ENCODE measurements at places on chromosomes 5 and 9.

DNA sequence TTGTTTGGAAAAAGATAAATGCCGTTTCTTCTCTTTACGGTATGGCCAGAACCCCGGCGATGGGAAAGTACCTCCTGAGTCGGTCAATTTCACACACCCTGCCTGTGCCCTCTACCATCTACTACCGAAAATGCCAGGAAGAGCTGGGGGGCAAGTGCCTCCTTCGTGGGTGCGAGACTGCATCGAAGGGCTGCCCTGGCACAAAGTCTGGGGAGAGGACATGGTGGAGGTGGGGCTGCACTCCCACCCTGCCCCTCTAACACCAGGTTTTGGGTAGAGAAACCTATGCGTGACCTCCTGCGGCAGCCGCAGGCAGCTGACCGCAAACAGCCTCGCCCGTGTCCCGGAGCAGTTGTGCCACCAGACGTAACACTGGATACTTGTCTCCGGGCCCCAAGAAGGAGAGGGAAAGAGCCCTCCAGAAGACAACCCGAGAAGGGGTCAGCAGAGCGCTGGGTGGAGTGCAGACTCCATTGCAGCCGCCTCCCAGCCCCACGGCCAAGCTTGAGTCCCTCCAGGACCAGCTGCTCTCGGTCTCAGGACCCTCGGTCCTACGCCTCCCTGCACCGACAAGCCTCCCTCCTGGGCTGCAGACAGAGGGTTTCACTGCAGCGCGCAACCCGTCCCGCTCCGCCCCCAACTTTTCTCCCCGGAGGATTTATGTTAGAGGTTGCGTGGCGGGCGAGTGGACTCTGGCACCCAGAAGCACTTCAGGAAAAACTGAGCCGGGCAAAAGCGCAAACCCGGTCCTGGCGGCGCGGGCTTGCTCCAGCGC lies 823 bp upstream of the PRDM6 start:
- no peak for DNase-seq

DNA sequence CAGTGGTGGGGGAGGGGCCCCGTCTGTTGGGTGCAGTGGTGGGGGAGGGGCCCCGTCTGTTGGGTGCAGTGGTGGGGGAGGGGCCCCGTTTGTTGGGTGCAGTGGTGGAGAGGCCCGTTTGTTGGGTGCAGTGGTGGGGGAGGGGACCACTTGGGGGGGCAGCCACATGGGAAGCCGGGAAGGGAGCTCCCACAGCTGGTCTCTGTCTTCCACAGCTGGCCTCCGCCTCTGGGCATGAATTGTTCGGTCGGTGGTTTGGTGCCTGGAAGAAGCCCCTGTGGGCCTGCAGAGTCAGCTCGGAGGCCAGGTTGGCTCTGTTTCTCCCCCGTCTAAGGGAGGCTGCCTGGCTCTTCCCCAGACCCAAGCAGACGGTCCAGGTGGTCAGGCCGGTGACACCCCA lies 69.3 kb downstream of the COL5A1 start:
- no peak for DNase-seq

GRCh38 chr9:2217540-2217939 lies 202.4 kb downstream of the SMARCA2 start:
- no peak for DNase-seq

- DNase-seq = no peak
These were observed 52.7 kb downstream of the ABHD17B start for GRCh38 chr9:71858102-71858798.

DNA sequence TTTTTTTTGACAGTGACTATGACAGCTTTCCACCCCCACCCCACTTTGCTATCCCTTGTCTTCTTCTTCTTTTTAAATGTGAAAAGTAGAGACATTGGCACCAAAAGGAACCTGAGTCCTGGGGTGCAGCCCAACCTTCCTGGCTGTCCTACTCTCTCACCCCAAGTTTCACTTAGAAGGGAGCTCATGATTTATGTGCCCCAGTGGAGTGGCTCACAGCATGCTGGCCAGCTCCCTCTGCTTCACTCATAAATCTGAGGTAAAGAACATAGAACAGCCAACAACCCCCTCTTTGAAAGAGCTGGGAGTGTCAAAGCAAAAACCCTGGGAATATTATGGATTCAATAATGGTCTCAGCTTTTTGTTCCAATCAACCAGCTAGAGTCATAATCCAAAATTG lies 196.3 kb upstream of the DAPK1 start:
- DNase-seq = no peak

GRCh38 chr5:75412111-75412990 lies 75.3 kb downstream of the HMGCR start:
- no peak for DNase-seq

DNA sequence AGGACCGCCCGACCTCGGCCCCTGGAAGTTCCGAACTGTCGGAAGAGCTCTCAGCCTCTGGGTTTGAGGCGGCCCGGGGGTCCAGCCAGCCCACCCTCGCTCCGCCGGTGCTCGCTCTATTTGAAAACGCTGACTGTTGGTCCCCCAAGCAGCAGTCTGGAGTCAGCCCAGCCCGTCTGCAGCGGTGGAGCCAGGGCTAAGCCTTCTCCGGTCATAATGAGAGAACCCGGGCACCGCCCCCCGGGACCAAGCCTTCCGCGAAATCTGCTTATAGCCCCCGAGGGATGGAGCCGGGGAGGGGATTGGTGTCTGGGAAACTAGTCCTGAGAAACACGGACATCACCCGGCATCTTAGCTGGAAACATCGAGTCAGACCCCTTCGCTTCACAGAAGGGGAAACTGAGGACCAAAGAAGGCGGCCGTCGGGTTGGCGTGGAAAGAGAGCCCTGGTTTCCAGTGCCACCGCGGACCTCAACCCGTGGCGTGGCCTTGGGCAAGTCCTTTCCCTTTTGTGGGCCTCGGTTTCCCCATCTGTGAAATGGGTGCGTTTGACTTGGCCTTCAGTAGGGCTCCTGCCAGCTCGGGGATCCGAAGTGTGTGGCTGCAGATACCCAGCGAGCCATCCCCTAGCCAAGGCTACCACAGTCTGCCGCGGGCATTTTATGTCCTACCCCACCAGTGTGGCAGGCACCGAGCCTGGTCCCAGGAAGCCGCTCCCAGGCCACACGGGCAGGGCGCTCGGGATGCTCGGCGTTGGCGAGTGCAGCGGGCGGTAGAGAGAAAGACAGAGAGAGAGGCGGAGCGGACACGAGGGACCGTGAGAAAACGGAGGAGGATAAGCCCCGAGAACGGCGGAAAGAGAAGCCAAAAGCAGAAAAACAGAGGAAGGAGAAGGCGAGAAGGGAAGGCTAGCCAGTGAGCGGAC lies 857 bp downstream of the ADAM19 start:
- no peak for DNase-seq

DNA sequence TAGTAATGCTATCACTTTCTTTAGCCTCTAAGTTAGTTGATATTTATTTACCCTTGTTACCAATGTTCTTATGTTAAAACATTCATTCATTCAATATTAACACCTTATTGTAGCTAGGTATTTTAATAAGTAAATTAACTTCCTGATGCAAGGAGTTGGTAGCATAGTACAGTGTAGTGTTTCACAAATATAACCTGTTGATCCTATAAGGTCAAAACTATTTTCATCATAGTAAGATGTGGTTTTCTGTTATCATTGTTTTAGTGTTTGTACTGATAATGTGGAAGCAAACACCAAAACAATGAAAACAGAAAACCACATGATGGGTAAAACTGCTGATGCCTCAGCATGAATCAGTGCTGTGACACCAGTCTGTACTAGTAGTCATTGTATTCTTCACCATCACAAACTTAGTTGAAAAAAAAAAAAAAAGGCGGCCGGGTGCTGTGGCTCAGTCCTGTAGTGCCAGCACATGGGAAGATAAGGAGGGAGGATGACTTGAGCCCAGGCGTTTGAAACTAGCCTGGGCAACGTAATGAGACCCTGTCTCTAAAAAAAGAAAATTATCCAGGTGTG lies 36.5 kb downstream of the ZCCHC7 start:
- DNase-seq = no peak

- DNase-seq = no peak
These were observed 669.1 kb upstream of the CDH6 start for GRCh38 chr5:30524428-30524827.

DNA sequence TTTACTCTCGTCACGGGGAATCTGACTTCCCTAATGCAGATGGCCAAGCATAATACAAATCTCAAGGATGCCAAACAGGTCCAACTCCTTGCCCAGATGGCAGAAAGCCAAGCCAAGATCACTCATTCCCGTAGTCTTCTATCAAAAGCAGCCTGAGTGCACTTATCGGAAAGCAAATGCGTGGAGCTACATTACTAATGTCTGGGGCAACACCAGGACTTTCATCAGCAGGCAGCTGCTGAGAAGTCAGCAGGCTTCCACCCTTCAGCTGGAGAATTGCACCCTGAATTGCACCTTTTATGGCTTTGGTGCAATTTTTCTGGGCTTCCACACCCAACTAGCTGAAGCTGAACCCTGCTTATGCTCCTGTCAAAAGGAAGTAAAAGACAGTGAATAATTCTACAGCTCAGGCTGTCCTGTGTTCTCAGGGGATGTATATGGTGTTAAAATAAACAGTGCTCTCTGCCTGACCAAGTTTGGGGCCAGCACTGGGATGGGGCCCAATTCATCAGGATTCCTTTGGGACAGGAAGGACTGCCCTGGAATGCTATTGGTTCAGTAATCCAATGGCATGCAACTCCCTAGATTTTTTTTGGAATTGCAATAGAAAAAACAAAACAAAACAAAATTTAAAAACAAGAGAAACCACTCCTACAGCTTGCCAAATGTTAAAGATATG lies 92.6 kb downstream of the DPYSL3 start:
- DNase-seq = no peak

- no peak for DNase-seq
These were observed 244.4 kb downstream of the CD180 start for GRCh38 chr5:66952153-66952552.

DNA sequence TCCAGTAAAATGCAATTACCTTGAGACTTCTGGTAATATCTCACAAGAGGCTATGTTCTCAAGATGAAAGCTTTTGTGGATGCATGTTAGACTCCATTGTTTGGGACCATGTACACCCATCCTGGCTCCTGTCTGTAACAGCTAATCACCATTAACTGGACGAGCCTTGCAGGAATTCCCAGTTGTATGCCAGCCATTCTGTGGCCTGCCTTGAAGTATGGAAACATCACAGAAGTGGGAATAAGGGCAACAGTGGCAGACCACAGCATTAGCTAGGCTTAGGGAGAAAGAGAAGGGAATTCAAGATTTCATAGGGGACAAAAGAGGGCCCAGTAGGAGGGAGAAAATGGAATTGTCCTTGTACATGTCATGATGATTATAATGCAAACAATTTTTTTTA lies 79.0 kb downstream of the RORB start:
- DNase-seq = no peak

DNA sequence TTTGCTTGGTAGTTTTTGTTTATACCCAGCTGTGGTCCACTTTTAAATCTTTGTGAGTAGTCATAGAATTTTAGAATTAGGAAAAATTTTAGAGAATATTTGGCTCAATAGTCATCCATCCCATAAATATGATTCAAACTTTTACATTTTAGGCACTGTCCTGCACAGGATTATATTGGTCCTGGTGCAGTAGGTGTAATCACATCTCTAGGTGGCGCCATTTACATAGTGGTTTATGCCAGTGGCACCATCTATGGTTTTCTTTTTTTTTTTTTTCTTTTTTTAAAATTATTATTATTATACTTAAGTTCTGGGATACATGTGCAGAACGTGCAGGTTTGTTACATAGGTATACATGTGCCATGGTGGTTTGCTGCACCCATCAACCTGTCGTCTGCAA lies 260.7 kb upstream of the KCNN2 start:
- no peak for DNase-seq

- DNase-seq = no peak
These were observed 199.5 kb upstream of the DMRT1 start for GRCh38 chr9:642014-642413.

GRCh38 chr9:28927691-28928090 lies 1354.4 kb upstream of the C9orf72 start:
- DNase-seq = no peak

GRCh38 chr5:139108063-139108824 lies 89.9 kb downstream of the SIL1 start:
- no peak for DNase-seq

- DNase-seq = no peak
These were observed 247.4 kb downstream of the CDH9 start for GRCh38 chr5:26791021-26791420.

DNA sequence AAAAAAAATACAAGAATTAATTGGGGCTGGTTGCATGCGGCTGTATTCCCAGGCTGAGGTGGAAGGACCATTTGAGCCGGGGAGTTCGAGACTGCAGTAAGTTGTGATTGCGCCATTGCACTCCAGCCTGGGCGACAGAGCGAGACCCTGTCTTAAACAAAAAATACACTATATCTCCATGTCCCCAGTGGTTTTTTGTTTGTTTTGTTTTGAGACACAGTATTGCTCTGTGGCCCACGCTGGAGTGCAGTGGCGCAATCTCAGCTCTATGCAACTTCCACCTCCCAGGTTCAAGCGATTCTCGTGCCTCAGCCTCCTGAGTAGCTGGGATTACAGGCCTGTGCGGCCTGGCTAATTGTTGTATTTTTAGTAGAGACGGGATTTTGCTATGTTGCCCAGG lies 1.2 kb downstream of the COQ4 start:
- DNase-seq = no peak

GRCh38 chr5:149228618-149229297 lies 42.9 kb upstream of the AFAP1L1 start:
- DNase-seq = peak; percentile 29

DNA sequence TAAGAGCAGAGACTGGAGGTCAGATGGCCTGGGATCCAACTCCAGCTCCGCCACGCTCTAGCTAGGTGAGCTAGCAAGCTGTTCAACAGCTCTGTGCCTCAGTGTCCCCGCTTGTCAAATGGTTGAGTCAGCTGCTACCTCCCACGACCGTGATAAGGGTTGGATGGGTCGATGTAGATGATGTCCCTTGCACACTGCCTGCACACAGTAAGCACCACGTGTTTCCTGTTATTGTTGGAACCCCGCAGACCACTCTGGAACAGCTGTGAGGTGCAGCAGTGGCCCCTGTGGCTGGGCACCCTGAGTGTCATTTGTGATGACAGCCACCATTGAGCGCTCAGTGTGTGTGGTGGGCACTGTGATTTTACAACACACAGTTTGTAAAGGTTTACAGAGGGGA lies 54.0 kb upstream of the CTSL start:
- DNase-seq = no peak

- peak; percentile 73 for DNase-seq
These were observed 61.3 kb downstream of the RAPGEF1 start for GRCh38 chr9:131678499-131679111.

- DNase-seq = no peak
These were observed 4.6 kb upstream of the RGMB start for GRCh38 chr5:98768960-98769209.

All from forelimb muscle (tissue), 1 donor.